ENCODE measurements at places on chromosomes 6 and 20. TPM values are rescaled to one million over a fixed set of nuclear protein-coding genes. Genes with fewer than 3 reads are reported as not detected.

DNA sequence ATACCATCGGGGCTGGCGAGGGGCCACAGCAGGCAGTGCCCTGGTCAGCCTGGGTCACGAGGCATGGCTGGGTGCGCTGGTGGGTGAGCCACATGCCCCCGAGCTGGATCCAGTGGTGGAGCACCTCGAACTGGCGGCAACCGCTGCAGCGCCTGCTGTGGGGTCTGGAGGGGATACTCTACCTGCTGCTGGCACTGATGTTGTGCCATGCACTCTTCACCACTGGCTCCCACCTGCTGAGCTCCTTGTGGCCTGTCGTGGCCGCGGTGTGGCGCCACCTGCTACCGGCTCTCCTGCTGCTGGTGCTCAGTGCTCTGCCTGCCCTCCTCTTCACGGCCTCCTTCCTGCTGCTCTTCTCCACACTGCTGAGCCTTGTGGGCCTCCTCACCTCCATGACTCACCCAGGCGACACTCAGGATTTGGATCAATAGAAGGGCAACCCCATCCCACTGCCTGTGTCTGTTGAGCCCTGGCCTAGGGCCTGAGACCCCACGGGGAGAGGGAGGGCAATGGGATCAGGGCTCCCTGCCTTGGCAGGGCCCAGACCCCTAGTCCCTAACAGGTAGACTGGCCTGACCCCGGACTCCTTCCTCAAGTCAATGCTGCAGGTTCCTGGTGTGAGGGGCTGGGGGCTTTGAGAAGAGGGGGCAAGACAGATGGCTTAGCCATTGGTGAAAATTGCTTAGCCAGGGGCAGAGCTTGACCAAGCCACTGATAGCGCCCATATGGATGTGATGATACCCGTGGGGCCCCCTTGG is 598 bp downstream of the TMEM239 start:
- no peak overlapping the region for H3K4me3 ChIP-seq
- H3K27me3 ChIP-seq: peaks cover 57% of the 10 kb centered on the region
- H3K27ac ChIP-seq: no peak overlapping the region
- H3K36me3 ChIP-seq: no peaks in the 10 kb centered on the region
- H3K4me1 ChIP-seq: peaks cover 4% of the 10 kb centered on the region
- DNase-seq: peak; percentile 53

GRCh38 chr6:169118346-169118830 is 135.3 kb downstream of the THBS2 start:
- no peak overlapping the region for H3K27ac ChIP-seq
- H3K27me3 ChIP-seq: no peaks in the 10 kb centered on the region
- no peaks in the 10 kb centered on the region for H3K4me1 ChIP-seq
- no peak for DNase-seq
- no peak overlapping the region for H3K4me3 ChIP-seq
- H3K36me3 ChIP-seq: no peaks in the 10 kb centered on the region

GRCh38 chr6:41039060-41039998 is at the start of gene UNC5CL:
Gene UNC5CL (minus strand): TSS chr6:41039221. CDS start chr6:41035074, 4,147 bp downstream.
- H3K27ac ChIP-seq: no peak within 1 kb of the TSS
- DNase-seq: peak; percentile 88
- no peaks in the 10 kb centered on the region for H3K27me3 ChIP-seq
- no peak within 1 kb of the TSS for H3K4me3 ChIP-seq
- no peaks in the 10 kb centered on the region for H3K4me1 ChIP-seq

- H3K36me3 ChIP-seq: peaks cover 15% of the 10 kb centered on the region
- no peak for DNase-seq
- no peaks in the 10 kb centered on the region for H3K27me3 ChIP-seq
- H3K4me3 ChIP-seq: no peak overlapping the region
Observed at GRCh38 chr6:82176616-82177015, 70.9 kb downstream of the IBTK start.

- no peaks in the 10 kb centered on the region for H3K27me3 ChIP-seq
- no peaks in the 10 kb centered on the region for H3K4me1 ChIP-seq
- DNase-seq: no peak
- no peak overlapping the region for H3K27ac ChIP-seq
- no peak overlapping the region for H3K4me3 ChIP-seq
- peaks cover 3% of the 10 kb centered on the region for H3K36me3 ChIP-seq
Observed at GRCh38 chr6:57193177-57193576, 21.1 kb downstream of the BAG2 start.

DNA sequence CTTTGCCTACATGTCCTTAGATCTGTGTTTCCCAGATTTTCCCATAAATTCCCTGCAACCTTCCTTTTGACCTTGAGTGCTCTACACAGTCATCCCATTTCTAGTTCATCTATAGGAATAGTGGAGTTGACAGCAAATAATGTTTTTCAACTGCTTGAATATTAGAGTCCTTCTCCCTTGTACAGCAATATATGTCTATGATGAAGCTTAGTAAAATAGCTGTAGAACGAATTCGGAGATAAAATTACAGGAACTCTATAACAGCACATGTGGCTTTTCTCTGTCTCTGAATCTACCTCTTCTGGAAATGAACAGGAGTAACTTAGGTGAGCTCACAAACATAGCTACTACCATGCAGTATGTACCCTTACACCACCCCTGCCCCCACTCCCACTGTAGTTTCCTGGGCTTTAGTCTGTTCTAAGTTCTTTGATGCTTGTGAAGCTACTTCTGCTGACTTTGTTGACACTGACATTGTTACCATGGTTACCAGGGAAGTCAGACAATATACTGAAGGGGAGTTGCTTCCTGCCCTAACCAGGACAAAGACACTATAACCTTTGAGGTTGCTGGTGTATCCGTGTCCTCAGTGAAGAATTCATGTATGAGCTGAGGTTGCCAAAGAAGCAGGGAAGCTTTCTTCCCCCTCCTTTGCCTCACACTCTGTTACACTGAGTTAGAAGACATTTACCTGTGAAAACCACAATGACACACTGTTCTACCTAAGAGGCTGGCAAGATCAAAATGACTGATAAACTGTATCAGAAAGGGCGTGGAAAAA is 35.8 kb upstream of the SHLD1 start:
- H3K4me3 ChIP-seq: no peak overlapping the region
- H3K36me3 ChIP-seq: no peaks in the 10 kb centered on the region
- peak; percentile 81 for DNase-seq
- no peaks in the 10 kb centered on the region for H3K4me1 ChIP-seq
- no peak overlapping the region for H3K27ac ChIP-seq

GRCh38 chr6:111101987-111102386 is 14.7 kb downstream of the SLC16A10 start:
- no peaks in the 10 kb centered on the region for H3K27me3 ChIP-seq
- no peak for DNase-seq
- no peaks in the 10 kb centered on the region for H3K36me3 ChIP-seq

The ZSCAN23 gene
- total RNA-seq: 3.1 TPM

The SIRPD gene
- total RNA-seq: not detected

The EEF1A2 gene
- 37.1 TPM for total RNA-seq

The CST5 gene
- total RNA-seq: not detected

The PLA2G7 gene
- 2.8 TPM for total RNA-seq

The GGTLC1 gene
- total RNA-seq: not detected

The ADGRF5 gene
- total RNA-seq: not detected

All from GM23338 (cell line).